ENCODE measurements at places on chromosomes 5 and 9.
A peak's percentile ranks its signal among the peaks of the same experiment; 100 is the strongest.

DNA sequence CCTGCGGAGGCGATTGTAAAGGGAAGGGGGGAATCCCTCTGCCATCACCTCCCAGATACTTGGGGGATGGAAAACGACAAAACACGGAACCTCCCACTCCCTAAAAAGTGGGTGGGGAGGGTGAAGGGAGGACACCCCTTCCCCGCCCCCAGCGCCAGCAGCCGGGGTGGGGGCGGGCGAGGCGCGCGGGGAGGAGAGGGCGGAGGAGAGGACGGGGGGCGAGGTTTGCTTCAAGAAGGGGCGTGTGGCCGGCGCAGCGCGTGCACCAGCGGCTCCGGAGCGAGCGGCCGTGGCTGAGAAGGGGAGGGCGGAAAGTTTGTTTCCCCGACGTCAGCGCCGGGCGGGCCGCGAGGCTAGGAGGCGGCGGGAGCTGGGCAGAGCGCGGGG is at the start of gene PRRX2:
TSS of gene PRRX2 (plus strand) at position 259 of the 387 bp plus-strand sequence. CDS start 221 bp downstream, outside the sequence.
- no peak for DNase-seq

DNA sequence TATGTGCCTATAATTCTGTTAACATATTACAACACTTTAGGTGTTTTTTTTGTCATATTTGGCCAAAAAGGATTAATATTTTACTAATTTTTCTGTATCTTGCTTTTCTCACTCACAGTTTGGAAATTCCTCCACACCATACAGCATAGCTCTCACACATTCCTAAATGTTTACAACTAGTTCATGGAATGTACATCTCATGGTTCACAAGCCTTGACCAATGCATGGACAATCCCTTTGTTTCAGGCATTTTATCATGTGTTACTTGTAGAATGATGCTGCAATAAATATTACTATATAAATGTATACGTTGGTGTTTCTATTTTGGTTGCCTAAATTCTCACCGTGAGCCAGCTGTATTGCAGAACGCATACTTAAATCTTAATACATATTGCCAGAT is 80.5 kb upstream of the SPATA31C2 start:
- DNase-seq, result no peak

DNA sequence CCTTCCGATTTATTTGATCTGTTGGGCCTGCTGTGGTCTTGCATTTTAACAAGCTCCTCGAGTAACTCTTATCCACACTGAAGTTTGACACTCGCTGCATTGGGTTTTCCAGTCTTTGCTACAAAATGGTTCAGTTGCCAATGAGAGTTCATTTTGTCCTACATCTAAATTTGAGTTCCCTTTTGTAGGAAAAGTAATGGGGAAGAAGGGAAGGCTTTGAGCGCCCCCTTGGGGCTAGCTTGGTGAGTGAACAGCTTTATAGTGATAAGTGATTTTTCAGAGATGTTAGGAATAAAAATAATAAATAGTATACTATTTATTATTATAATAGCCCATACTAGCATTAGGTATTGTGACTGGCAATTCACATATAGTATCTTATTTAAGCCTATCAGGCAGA is 89.9 kb upstream of the GNAQ start:
- DNase-seq, result peak; percentile 28

- DNase-seq, result no peak
These were observed 182.4 kb upstream of the MVB12B start for GRCh38 chr9:126144196-126144595.

DNA sequence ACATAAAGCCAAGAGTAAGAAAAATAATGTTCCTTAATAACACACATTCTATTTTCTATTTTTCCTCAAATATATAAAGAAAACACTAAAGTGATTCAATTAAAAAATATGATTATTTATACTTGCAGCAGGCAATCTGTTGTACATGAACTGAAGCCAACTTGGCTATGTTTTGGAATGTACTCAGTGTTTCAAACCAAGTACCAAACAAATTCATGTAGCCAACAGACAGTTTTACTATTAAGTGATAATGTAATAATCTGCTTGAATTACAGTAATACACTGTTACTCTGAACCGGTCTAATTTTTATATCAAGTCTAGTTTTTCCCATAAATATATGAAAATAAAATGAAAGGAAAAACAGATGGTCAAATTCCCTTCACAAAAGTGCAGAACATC is 58.0 kb downstream of the CEP120 start:
- DNase-seq, result no peak

Data from RPMI8226 (cell line).